ENCODE measurements at places on chromosomes 16 and 17.

DNA sequence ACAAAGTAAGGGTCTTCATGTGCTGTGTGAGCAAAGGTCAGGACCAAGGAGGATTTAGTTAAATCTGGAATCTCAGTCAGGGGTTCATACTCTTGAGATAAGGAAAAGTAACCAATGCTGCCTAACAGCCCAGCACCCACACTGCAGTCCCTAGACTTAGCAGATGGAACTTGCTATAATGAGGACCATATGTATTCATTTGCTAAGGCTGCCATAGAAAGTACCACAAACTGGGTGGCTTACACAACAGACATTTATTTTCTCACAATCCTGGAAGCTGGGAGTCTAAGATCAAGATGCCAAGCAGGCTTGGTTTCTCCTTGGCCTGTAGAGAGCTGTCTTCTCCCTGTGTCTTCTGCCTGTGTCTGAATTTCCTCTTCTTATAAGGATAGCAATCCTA, 20.8 kb downstream of the ZP2 start:
- no peak for DNase-seq

DNA sequence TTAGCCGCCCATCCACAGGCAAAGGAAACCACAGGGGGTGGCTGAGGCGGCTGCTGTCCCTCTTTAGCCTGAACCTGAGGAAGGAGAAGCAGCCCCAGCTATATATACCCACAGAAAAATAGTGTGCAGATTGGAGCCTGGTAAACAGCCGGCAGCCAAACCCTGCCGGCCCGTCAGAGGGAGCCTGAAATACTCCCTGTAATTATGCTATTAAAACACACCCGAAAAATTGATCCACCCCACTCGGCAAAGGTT, 6.8 kb downstream of the PIEZO1 start:
- no peak for DNase-seq

DNA sequence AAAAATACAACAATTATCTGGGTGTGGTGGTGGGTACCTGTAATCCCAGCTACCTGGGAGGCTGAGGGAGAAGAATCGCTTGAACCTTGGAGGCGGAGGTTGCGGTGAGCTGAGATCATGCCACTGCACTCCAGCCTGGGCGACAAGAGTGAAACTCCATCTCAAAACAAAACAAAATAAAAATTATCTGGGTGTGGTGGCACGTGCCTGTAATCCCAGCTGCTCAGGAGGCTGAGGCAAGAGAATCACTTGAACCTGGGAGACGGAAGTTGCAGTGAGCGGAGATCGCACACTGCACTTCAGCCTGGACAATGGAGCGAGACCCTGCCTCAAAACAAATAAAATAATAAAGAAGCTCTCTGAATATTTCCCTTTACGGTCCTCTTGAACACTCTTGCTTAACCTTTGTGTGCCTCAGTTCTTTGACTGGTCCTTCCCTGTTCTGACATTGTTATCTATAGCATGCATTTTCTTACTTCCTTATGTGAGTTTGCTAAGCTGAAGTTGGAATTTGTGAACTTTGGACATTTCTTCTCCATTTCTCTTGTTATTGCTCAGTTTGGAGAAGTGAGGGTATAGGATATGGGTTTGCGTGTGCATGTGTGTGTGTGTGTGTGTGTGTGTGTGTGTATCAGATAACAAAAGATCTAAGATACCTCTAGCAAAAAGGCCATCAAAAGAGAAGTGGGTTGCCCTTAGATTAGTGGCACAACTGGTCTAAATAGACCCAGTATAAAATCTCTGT, 29.7 kb upstream of the WSB1 start:
- DNase-seq: no peak

DNA sequence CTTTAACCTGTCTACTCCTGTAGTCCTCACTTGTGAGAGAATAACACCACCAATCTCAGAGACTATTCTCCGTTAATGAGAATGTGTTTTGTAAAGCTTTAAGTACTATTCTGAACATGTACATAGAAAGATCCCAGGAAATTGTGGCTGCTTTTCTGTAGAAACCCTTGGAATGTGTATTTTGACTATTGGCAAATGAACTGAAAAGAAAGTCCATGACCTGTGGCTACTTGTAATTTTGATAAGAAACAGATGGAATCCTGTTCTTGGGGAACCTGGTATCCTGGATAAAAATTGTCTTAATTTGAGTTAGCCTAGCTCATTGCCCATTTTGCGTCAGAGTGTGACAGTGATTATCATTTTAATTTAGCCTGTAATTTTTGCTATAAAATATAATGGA, 9.1 kb downstream of the CTCF start:
- DNase-seq: no peak

DNA sequence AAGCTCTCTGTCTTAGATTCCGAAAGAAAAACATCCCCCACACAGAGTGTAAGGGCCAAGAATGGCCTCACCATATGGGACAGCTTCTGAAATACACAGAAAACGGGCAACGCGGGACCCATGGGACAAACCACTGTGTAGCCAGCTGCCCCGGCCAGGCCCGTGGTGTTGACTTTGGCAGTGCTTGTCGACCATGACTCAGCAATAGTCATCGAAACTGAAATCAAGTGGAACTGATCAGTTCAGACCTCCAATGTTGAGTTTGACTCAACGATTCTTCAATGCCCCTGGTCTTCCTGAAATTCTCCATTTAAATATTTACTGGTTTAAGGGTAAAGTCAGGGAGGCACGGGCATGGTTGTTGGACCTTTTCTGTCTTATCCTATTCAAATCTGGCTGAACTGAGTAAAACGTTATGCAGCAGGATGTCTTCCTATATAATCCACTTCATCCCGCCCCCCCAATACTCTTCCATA, 27.5 kb downstream of the ZFHX3 start:
- DNase-seq: no peak

GRCh38 chr16:12728469-12728868, 75.2 kb downstream of the CPPED1 start:
- DNase-seq: no peak

- no peak for DNase-seq
Measured at GRCh38 chr16:1280783-1281182, 24.9 kb downstream of the TPSD1 start.
